Hindlimb muscle (tissue), 1 donor: ENCODE measurements at places on chromosomes 1 and 21. TPM values are rescaled to one million over a fixed set of nuclear protein-coding genes. Genes with fewer than 3 reads are reported as not detected.
A peak's percentile ranks its signal among the peaks of the same experiment; 100 is the strongest.

DNA sequence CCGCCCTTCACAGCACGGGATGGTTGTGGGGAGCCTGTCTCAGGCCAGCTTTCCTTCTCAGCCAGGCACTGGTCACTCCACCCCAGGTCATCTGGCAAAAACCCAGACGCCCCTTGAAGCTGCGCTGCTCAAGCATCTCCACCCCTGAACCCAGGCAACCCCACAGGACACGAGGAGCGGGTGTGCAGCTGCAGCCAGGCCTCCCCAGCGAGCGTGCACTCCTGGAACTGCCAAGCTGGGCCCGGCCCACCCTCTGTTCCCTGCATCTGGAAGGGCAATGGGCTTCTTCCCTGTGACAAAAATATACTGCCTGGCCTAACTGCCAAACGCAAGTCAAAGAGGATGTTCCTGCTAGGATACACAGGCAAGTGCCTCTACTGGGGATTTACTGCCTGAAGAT, 39.7 kb downstream of the SLC66A1 start:
- no peak for DNase-seq

GRCh38 chr1:151838222-151839081, 1.2 kb downstream of the C2CD4D start:
- no peak for DNase-seq

DNA sequence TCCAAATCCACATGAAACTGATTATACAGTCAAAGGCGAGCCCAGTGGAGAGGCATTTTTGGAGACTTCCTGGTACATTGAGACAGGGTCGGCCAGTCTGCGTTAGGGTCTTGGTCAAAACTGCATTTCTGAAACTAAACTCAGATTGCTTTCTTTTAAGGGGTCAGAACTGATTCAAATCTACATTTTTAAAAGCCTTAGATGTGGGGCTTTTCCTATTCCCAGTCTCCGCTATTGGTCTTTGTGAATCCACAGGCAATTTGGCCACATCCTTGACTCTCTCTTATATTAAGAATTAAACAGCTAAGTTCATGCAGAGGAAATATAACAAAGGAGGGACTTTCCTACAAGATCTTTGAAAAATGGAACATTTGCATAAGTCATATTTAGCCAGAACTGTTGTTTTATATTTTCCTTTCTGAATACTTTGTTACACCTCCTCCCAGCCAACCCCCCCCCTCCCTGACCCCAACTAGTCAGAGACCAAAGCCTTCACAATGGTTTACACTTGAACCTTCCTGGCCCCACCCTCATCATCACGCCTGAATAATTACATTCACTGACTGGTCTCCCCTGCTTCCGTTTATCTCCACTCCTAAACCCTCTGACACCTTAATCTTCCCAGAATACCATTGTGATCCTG, 30.9 kb downstream of the SELL start:
- DNase-seq = no peak

DNA sequence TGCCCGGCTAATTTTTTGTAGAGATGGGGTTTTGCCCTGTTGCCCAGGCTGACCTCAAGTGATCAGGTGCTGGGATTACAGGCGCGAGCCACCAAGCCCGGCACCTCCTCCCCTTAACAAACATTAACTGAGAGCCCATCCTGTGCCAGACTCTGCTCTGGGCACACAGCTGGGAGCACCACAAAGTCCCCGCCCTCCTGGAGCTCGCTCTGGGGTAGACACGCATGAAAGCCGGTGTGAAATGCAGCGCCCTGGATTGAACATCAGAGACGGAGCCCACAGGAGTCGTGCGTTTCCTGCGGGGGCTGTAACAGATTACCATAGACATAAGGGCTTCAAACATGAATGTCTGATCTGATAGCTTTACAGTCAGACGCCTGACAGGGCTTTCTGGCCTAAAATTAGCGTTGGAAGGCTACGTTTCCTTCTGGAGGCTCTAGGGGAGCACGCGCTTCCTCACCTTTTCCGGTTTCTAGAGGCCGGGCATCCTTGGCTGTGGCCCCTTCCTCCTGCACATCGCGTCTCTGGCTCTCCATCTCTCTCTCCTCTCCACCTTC, 14.3 kb downstream of the SLC27A3 start:
- no peak for DNase-seq

DNA sequence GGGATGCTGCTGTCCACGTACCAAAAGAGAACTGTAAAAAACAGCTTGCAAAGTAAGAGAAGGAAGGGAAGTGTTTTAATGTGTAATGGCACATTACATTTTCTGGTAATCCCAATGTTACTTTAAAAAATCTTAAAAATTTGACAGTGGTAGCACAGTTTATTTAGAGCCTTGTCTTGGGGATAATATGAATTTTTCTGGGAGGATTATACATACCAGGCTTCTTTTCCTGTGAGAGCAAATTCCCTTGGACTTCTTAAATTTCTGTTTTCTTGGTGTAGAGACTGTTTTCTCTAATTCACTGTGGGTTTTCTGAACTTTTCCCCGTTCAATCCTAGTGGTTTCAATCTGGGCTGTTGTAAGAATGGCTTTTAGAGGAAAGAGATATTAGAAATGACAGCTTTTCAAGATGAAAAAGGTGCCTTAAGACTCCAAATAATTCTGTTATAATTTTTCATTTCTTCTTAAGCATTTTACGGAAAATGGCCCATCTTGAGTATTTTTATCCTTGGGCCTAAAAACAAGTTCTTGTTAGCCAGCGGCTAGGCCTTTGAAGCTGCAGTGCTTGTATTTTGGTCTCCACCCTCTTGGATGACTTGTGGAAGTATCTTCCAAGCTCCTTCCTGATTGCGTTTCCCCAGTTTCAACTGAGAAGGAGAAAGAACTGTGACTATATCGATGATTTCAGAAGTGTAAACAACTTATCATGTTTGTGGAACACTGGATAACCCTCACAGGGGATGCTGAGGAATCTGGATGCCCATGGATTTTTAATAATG, 70.0 kb downstream of the LEPR start:
- DNase-seq = no peak

DNA sequence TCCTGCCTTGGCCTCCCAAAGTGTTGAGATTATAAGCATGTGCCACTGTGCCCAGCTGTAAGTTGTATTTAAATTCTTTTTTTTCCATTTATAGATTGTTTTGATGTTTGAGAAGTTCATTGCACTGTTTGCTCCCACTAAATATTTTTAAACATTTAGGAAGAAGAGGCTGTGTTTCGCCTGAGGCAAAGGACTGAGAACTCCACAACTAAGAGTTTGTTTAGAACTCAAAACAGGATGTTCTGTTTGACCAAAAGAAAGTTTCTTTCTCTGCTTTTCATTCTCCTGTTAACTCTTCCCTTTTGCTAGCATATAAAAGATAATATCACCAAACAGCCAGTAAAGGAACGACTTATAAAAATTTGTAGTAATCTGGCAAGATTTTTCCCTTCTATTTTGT, 87.0 kb downstream of the RUNX1 start:
- DNase-seq = no peak

DNA sequence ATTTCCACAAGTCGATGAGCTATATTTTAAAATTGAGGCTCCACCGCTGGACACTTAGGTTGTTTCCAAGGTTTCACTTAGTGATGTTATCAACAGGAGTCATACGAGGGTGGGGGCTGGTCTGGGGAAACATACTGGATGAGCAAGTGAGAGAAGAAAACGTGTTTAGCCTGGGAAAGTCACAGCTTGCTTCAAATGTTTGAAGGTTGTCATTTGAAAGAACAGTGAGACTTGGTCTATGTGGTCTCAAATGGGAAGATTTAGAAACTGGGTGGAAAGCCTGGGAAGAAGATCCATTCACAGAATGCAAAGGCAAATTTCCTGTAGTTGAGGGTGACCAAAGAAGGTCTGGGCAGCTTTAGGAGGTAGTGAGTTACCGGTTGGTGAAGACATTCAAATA, 9.9 kb upstream of the DYRK1A start:
- DNase-seq = no peak

GRCh38 chr21:45513741-45514310, 28.4 kb downstream of the SLC19A1 start:
- DNase-seq = no peak

- DNase-seq = no peak
Measured at GRCh38 chr1:165484532-165484931, 39.6 kb upstream of the RXRG start.

- no peak for DNase-seq
Measured at GRCh38 chr1:117113199-117113598, 8.3 kb downstream of the TRIM45 start.

GRCh38 chr1:235851939-235852338, 14.8 kb downstream of the LYST start:
- DNase-seq = no peak

DNA sequence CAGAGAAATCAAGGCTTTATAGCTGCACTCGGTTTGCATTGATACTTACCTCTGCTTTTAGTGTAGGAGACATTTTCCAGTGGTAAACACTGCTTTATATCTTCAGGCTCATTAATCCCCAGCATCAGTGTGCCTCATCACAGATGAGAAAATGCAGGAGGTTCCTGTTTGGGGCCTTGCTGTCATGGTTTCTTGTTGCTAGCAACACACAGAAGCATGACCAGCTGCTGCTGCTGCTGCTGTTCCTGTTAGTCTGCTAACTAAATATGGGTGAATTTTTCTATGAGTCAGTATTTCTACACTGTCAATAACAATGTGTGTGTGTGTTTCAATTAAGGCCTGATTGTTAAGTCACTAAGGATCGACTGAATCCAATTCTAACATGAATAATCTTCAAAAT, 85.8 kb upstream of the RGS1 start:
- DNase-seq = peak; percentile 79

GRCh38 chr1:28074892-28075511, 13.4 kb downstream of the EYA3 start:
- no peak for DNase-seq

The LIN28A gene
- polyA plus RNA-seq = not detected

The ABCA4 gene
- polyA plus RNA-seq = 0.71 TPM
